ENCODE measurements at places on chromosomes 11 and 22.
A peak's percentile ranks its signal among the peaks of the same experiment; 100 is the strongest.

- no peak for DNase-seq
Observed at GRCh38 chr11:2795491-2795991, 90.0 kb downstream of the CDKN1C start.

GRCh38 chr11:89612096-89612495 lies 98.0 kb upstream of the TRIM77 start:
- no peak for DNase-seq

GRCh38 chr11:73623686-73624085 lies 22.7 kb upstream of the PLEKHB1 start:
- no peak for DNase-seq

DNA sequence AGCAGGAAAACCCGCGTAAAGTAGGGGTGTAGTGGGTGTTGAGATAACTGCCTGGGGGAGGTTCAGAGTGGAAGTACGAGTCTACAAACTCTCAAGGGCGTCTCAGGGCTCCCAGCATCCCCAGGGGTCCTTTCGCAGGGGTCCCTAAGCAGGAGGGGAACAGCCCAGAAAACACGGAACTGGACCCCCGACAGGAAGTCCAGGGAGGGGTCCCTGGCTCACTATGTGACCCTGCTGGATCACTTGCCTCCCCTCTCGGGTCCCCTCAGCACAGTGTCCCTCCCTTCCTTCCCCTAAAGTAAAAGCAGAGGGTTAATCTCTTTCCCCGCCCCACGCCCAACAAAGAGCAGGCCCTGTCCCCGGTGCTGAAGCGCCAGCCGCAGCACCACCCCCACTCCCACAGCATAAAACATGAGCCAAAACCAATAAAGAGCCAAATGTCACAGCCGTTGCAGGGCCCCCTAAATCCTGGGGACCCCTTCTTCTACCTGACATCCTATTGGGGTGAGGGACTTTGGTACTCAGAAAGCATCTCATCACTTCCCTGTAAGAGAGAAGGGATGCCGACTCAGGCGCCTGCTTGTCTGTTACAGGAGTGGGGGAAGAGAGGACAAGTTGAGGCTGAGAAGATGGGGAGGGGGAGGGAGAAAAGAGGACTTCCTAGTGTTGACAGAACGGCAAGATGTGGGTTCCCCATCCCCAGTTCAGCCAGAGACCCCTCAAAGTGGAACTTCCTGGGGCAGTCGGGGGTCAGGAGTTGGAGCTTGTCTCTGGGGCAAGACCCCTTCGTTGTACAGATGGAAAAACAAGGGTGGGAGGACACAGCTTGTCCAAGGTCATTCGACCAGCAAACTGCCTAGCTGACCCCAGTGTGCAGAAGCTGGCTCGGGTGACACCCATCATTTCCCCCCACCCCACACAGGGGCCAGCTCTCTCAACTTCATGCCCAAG lies 1.4 kb upstream of the NEFH start:
- peak; percentile 41 for DNase-seq

- peak; percentile 76 for DNase-seq
Observed at GRCh38 chr11:124867700-124868099, 2.5 kb downstream of the ROBO3 start.

GRCh38 chr11:111982541-111983186 lies 42.5 kb upstream of the DLAT start:
- DNase-seq, result no peak

DNA sequence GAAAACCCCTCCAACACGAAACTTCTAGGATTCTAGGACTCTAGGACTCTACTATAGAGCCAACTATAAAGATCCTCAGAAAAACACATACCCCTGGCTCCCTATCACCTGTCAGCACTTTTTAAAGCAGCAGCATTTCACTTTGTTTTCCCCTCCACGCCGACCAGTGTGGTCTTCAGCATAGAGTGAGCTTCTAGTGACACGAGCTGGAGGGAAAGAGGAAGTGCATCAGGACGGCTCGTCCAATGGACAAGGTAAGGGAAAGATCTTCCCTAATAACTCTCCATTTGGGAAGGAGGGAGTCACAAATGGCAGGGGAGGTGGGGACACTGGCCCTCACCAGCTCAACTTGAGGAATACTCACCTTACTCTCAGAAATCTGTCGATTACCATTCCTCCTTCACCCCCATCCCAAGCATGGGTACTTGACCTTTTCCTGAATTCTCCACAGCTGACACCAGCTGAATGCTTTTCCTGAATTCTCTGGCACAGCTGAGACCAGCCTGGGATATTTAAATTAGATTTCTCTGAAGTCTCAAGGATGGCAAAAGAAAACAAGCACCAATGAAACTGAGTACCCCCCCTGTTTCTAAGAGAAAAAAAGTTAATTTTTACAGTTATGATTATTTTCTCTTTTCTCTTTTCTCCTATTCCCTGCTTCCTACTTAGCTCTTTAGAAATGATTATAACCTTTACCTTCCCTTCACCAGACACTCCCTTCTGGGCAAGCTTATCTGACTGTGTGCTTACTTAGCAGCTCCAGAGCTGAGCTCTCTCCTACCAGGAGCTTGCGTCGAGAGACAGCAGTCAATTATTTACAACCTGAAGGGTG lies 33.3 kb upstream of the NNMT start:
- DNase-seq, result peak; percentile 59

DNA sequence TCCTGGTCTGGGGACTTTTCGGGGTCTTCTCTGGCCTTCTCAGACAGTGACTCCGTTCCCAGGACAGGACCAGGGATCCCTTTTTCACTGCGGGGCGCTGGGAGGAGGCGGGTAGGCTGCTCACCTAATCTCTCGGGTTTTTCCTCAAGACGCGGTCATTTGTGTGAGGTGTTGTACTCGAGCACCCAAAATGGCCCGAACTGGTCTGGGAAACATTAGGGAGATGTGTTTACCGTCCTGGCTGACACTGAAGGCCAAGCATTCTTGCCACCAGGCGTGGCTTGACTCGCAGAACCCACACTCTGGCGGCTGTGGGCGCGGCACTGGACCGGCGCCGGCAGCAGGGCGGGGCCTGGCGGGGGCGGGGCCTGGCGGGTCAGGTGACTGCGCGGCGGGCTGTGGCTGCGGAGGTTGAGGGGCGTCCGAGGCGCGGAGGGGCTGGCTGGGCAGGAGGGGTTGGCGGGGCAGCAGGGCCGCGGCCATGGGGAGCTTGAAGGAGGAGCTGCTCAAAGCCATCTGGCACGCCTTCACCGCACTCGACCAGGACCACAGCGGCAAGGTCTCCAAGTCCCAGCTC lies at the start of gene SWAP70:
SWAP70 (plus strand) TSS at position 379 of the 577 bp plus-strand sequence; CDS start at position 482, 103 bp downstream.
- peak; percentile 89 for DNase-seq

- DNase-seq, result no peak
Observed at GRCh38 chr11:2561696-2562581, 117.1 kb downstream of the KCNQ1 start.

DNA sequence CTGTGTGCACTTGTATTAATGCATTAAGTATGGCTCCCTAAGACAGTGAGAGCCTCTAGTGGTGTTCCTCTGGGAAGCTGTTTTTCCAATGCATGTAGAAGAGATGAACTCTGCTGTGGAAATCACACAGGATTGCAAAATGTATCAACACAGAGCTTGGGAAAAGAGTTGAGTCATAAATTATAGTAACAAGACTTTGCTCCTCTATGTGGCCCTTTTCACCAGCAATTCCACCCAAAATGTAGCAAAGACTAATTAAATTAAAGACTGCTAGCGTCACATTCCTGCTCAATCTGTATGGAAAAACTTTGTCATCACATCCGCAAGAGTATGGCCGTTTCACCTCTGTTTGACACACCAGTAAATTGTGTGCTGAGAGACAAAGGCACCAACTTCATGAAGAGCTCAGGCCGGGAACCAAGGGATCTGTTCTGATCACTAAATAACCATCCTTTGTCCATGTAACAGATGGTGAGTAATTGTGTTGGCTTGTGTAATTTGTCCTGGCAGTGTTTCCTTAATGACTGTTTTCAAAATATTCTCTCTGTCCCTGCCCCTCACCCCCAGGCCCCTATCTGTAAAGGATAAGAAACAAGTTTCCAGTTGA lies 209.2 kb upstream of the SORL1-AS1 start:
- peak; percentile 63 for DNase-seq

DNA sequence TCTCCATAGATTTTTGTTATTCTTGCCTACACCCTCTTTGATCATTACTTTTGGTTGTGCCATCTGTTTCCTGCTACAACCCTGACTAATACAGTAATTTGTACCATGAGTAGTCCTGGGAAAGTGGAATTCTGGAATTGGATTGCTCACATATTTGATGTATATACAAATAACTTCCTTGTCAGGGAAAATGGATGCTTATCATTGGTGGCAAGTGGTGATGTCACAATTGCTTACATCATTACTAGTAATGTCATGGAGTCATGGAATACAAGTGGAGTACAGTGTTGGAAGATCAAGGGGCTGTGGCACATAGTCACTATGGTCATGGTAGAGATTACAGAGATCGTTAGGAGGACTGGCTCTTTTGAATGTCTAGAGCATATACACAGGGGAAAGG lies 24.4 kb downstream of the AASDHPPT start:
- peak; percentile 0 for DNase-seq

DNA sequence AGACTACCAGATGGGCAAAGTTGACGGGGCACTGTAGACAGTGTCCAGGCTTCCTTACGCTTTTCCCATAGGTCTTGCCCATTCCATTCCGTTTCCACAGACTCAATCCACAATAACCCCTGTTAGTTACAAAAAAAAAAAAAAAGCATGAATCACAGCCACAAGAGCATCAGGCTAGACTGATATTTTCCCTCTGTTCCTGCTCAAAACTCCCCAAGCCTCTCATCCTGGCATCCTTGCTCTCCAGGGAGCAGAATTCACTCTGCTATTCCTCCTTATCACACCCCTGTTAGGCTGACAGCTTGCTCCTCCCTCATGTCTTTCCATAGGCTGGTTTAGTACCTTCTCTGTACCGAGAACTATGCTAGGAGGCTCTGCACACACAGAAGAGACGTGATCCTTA lies 42.2 kb downstream of the TMEM123 start:
- DNase-seq, result peak; percentile 54

- DNase-seq, result no peak
Observed at GRCh38 chr11:44913502-44913901, 37.2 kb downstream of the TP53I11 start.

DNA sequence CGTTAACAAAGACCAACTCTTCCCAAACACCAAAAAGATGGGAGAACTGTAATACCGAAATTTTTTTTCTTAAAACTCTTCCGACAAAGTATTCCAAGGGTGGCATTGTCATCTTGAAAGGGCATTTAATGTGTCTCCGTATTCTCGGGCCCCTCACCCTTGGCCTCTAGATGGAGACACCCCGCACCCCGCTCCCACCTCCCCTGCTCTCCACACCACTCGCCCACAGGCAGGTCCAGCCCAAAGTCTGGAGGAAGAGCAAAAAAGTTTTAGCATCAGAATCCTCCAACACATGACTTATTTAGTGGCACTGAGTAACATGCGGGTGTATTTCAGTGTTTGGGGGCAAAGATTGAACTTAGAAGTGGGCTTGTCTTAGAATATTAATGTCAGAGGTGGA lies 20.7 kb downstream of the SPATA19 start:
- no peak for DNase-seq

GRCh38 chr11:20247591-20248007 lies 87.3 kb upstream of the DBX1 start:
- no peak for DNase-seq

DNA sequence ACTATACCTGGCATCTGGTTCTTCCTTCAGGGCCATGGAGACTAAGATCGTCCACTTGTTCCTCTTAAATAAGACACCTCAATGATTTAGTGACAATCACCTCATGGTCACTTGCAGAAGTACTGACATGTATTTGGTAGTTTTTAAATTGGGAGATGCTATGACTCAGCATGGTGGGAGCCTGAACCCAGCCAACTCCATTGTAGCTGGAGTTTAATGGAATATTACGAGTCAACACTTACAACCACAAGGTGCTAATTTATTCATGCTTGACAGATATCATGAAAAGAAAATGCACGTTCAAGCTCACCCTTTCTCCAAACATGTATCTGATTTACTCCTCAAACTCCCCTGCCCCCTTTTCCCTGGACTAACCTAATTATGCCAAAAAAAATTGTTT lies 16.6 kb upstream of the APOL3 start:
- DNase-seq, result no peak

DNA sequence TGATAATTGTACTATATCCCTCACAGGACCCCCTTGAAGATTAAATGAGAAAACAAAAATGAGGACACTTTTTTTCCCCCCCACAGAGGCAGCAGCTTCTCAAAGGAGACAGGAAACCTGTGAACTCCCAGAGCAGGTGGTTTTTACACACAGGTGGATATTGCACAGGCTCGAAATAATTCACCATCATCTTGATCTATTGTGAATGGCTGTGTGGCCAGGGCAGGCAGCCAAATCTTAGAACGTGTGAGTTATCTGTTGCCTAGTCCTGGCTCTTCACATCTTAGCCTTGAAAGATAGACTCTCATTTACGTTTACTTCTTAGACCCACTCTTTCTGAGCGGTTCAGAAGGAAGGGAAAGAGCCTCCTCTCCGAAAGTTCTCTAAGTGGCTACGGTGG lies 23.5 kb downstream of the PPFIBP2 start:
- no peak for DNase-seq

DNA sequence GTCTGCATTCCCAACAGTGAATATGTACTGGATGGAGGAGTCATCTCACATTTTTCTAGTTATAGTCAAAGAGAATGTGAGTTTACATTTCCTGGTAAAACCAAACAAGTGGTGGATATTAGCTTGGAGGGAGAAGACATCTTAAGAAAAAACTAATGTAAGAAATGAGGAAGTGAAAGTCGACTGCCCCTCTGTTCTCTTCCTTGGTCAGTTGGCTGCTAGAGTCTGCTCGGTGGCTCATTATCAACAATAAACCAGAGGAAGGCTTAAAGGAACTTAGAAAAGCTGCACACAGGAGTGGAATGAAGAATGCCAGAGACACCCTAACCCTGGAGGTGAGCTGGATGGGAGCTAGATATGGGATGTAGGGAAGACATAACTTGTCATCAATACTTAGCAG lies 5.8 kb downstream of the SLC22A9 start:
- no peak for DNase-seq

DNA sequence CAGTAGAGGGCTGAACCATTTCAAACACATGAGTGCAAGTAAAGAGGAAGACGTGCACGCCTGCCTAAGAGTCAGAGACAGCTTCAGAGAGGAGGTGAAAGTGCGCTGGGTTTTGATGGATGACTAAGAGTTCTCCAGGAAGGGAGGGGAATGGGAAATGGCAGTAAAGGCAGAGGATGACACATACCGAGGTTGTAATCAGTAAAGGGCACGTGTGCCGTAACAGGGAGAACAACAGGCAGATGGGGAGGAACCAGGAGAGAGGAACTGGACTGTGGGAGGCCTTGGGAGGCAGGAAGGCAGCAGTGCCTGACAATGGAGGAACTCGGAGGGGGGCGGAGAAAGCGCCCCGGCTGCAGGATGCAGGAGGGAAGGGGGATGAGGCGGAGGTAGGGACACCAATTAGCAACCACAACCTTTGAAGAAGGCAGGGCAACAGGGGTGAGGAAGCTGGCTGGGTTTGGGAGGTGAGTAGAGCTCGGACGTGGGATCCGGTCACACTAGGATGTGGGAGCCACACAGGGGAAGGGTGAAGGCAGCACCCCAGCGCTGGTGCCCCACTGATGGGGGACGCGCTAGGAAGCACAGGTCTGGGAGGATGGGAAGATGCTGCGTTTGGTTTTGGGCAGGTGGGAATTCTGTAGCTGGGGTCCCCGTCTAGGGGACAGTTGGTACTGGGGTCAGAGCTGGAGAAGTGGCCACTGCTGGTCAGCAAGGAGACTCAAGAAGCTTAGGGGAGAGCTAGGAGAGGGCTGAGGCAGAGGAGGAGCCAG lies 67.4 kb downstream of the SCUBE1 start:
- DNase-seq, result no peak

All from hepatic stellate cell (primary cell).